RPMI8226 (cell line): ENCODE measurements at places on chromosomes 6 and 20.
A peak's percentile ranks its signal among the peaks of the same experiment; 100 is the strongest.

DNA sequence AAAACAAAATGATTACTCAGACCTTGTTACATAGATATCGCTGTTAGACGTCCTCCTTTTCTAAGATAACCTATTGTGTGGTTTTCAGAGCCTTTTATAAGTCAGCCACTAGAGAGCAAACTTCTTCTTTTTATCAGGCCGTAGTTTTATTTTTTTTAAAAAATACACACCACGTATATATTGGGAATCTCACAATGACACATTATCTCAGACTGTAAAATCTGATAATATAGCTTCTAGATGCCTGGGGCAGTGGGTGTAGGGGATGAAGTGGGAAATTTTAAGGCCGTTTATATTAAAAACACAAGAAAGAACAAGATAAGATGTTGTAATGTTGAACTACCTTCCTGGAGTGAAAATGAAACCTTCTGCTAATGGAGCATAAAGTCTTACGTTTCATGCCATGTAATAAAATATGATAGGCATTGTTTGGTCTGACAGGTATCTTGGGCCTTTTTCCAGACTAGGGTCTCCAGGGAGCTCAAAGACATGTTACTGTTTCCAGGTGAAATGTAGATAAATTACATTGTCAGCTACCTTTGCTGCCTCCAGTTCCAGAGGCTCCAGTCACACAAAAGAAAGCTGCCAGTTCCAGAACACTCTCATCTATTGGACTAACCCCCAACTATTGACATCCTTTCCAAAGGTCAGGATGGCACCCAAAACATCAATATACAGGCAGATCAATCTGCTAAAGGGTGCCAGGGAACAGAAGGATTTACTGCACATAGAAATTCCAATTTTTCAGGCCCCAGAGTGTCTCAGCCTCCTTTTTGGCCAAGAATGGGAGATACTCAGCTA is 130.2 kb upstream of the AKIRIN2 start:
- DNase-seq: peak; percentile 35

DNA sequence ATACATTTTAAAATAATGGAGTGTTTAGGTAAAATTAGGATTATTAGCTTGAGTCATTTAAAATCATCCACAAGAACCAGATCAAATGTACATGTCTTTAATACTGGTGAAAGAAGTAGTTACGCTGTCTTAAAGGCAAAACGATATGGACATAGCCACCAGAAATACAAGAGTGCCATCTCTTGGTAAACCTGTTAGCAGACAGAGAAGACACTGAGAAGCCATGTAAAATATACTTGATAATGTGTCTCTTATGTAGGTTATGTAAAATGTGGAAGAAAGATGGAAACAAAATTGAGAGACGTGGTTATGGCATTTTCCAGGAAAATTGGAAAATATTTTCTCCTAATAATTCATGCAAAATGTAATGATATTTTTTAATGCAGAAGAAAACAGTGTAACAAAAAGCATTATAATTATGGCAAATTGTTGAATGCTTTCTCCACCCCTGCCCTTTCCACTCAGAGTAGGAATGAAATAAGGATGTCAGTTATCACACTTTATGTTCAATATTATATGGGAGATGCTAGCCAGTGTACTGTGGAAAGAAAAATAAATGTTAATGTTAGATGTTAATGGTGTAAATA is 12.2 kb upstream of the SLC17A2 start:
- peak; percentile 48 for DNase-seq

GRCh38 chr20:64247970-64248841 is 7.3 kb upstream of the PCMTD2 start:
- no peak for DNase-seq

GRCh38 chr20:50292591-50293283 is 102.1 kb downstream of the CEBPB start:
- DNase-seq: no peak

GRCh38 chr20:60048634-60049521 is 90.7 kb downstream of the CDH26 start:
- DNase-seq: no peak

GRCh38 chr6:90198758-90199425 is 97.8 kb downstream of the BACH2 start:
- no peak for DNase-seq

GRCh38 chr6:115058414-115059211 is 715.8 kb upstream of the HS3ST5 start:
- peak; percentile 2 for DNase-seq

DNA sequence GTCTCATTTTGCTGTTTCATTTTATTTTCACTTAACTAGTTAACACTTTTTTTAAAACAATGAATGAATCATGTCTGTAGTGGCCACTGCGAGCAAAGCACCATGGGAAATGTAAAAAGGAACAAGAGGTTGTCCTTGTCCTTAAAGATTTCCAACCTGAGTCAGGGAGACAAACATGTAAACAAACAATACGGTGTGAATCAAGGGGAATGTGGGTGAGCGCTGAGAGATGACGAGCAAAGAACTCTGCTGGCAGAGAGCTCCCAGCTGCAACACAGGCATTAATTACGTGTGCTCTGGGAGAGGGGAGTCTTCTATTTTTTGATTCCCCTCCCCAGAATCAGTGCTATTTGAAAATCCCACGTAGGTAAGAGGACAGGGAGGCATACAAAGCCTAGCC is 84.3 kb downstream of the ATXN1 start:
- no peak for DNase-seq

DNA sequence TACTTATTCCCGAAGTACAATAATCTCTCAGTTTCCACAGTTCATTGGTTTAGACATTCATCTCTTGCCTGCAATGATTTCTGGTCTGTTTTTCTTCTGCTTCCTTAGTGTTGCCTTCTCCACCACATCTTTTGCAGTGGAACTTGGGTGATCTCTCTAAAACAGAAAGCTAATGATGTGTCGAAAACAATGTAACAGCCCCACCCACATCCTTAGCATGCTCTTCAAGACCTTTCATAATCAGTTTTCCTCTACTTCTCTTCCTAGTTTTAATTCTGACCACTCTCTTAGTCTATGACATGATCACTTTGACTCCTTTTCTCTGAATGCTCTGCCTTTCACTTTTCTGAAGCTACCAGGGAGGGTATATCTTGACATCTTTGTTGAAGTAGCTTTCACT is 1007.9 kb upstream of the CITED2 start:
- no peak for DNase-seq

DNA sequence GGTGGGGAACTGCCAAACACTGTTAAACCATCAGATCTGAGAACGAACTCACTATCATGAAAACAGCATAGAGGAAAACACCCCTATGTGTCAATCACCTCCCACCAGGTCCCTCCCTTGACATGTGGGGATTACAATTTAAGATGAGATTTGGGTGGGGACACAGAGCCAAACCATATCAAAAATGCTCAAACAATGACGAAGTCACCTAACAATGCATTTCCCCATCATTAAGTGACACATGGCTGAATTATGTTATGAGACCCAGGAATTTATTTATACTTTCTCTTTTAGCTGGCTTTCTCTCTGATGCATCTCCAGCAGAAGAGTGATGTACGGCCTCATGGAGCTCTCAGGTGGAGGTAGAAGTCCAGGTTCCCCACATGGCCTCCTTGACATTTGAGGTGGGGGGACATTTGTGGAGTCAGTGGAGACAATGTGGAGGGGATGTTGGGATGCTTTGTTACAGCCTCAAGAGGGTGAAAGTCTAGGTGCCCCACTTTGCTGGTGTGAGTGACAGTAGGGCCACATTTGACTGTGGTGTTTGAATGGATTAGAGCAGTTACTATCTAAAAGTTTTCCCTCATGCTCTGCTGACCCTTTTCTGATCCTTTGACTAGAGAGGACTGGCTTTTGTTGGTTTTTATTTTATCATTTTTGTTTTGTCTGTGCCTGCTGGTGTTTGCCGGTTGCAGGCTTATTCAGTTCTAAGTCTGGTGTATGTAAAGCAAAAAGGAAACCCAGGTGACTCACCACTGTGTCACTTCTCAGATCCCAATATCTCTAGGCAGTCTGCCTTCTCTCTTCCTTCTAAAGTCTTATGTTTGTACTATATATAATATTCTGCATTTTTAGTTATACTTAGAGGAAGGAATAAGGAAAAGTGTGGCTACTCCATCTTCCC is 18.5 kb upstream of the DCBLD1 start:
- DNase-seq: no peak

DNA sequence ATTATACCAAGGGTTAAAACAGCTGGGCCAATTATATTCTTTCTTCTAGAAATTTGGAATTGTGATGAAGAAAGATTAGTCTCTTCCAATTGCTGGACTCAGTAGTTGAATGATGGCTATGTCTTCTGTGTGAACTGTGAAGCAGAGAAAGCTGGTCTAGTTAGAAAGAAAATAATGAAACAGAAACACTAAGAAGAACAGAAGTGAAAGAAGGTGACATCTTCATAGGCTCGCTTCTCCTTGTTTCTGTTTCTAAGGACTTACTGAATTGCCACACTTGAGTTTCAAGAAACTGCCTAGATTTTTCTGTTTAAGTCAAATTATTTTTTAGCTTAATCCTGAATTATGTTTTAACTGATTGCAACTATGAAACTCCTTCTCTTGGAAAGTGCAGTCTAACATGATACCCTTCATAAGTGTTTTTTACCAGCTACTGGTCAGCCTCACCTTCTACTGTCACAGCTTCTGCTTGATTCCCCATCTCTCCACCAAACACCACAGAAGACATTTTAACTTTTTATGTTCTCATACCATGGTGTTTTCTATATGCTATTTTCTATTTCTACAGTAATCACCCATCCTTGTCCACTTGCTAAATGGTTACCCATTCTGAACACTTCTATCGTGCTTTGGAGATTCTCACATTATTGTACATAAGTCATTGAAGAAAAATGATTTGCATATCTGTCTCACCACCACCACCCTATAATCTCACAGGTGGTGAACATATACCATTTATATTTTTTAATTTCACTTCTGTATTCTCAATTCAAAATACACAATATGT is 268.8 kb downstream of the GRIK2 start:
- no peak for DNase-seq

DNA sequence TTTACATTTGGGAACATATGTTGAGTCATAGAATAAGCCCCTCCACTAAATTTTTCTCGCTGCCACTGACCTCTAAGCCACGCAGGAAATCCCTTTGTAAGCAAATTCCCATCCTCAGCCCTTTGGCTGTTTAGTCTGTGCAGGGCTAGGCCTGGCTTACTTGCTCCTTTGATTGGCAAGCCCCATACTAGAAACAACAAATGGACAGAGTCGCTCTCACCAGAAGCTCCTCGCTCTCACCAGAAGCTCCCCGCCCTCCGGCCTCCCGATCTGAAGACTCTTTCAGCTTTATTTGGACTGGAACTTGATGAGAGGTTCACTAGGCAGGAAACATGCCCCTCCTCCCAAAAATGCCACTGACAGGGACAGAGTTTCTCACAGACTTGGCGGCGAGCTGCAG is 149.2 kb upstream of the EXOC2 start:
- no peak for DNase-seq

DNA sequence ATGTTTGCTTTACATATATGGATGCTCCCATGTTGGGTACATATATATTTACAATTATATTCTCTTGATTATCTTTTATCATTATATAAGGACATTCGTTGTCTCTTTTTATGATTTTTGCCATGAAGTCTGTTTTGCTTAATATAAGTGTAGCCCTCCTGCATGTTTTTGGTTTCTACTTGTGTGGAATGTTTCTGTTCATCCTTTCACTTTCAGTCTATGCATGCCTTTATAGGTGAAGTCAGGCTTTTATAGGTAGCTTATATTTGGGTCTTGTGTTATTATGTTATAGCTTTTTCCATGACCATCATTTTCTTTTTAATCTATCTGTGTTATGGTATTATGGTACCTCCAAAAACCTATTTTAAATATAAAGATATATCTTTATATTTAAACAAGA is 612.5 kb upstream of the HS3ST5 start:
- DNase-seq: no peak

DNA sequence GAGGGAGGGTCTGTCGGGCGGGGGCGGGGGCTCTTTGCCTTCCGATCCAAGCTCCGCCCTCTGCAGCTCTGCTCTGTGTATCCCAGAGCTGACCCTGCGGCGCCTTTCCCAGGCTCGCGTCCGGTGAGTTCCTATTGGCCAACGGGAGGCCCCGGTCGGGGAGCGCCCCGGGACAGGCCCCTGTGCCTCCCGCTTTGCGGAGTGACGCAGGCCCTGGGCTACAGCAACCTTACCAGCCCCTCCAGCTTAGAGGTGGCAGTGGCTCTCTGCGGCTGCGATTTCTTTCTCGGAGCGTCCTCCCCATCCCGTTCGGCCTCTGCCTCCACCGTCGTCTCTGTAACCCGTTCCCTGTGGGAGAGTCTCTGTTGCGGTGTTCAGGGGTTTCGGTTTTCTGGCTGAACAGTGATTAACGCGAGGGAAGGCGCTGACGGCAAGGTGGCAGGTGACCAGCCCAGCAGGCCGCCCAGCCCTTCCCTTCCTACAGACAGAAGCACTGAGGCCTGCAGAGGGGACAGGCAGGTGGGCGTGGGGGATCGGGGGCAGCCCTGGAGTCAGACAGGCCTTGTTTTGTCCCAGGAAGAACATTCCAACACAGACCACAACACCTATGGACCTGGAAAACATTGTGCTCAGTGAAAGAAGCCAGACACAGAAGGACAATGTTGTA is 18.1 kb upstream of the CEBPB start:
- no peak for DNase-seq
